Uterus (tissue), 4 donors: ENCODE measurements at places on chromosomes 2 and 18. TPM values are rescaled to one million over a fixed set of nuclear protein-coding genes. Genes with fewer than 3 reads are reported as not detected.

HMSD gene
- total RNA-seq: not detected

GALR1 gene
- not detected for total RNA-seq

HOXD13 gene
- not detected for total RNA-seq

MAP2 gene
- 4.7 TPM for total RNA-seq

DNA sequence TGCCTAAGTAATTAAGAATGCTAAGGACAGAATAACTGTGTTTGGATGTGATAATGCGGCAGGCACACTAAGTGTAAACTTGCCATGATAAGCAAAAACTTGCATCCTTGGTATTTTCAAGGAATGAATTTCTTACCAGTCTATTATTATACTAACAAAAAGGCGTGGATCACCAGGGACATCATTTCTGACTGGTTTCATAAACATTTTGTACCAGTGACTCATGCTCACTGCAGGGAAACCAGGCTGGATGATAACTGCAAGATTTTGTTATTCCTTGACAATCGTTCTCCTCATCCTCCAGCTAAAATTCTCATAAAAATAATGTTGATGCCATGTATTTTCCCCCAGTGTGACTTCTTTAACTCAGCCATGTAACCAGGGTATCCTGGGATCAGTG, 289.5 kb downstream of the CDCA7 start:
- DNase-seq: no peak
- H3K4me1 ChIP-seq: no peaks in the 10 kb centered on the region
- H3K27me3 ChIP-seq: no peaks in the 10 kb centered on the region
- H3K4me3 ChIP-seq: no peak overlapping the region

- no peaks in the 10 kb centered on the region for H3K36me3 ChIP-seq
- no peak for DNase-seq
- no peaks in the 10 kb centered on the region for H3K4me1 ChIP-seq
- no peak overlapping the region for H3K27ac ChIP-seq
- no peak overlapping the region for H3K4me3 ChIP-seq
Measured at GRCh38 chr2:82826437-82826836, 1632.6 kb downstream of the SUCLG1 start.

- no peak overlapping the region for H3K27ac ChIP-seq
- no peak overlapping the region for H3K4me3 ChIP-seq
- peaks cover 5% of the 10 kb centered on the region for H3K4me1 ChIP-seq
- DNase-seq: no peak
Measured at GRCh38 chr2:162579986-162580385, 236.1 kb downstream of the GCA start.

GRCh38 chr2:69033461-69034095, 20.6 kb downstream of the ANTXR1 start:
- no peak overlapping the region for H3K27ac ChIP-seq
- no peaks in the 10 kb centered on the region for H3K36me3 ChIP-seq
- H3K27me3 ChIP-seq: no peaks in the 10 kb centered on the region
